Stimulated activated CD4-positive, alpha-beta T cell treated with anti-CD3 and anti-CD28 coated beads, Interleukin-1b, Interleukin-23, amount 100 ng/mL, for 48 hours (primary cell): ENCODE measurements at places on chromosomes 7 and 10.

DNA sequence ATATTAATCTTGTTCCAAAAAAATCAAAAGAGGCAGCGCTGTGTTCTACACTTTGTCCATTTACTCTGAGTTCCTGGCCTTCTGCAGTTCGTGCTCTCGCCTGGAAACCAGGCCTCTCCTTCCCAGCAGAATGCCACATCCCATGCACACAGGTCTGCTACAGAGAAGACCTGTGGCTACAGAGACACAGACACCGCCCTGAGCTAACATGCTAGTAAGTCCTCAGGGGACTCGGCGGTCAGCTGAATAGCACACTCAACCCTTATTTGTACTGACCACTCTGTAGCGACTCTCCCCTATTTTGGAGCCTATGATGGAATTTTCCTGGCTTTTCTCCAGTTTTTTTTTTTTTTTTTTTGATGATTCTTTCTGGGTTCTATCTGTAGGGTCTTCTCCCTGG is 12.8 kb downstream of the CREB3L2 start:
- DNase-seq: no peak

DNA sequence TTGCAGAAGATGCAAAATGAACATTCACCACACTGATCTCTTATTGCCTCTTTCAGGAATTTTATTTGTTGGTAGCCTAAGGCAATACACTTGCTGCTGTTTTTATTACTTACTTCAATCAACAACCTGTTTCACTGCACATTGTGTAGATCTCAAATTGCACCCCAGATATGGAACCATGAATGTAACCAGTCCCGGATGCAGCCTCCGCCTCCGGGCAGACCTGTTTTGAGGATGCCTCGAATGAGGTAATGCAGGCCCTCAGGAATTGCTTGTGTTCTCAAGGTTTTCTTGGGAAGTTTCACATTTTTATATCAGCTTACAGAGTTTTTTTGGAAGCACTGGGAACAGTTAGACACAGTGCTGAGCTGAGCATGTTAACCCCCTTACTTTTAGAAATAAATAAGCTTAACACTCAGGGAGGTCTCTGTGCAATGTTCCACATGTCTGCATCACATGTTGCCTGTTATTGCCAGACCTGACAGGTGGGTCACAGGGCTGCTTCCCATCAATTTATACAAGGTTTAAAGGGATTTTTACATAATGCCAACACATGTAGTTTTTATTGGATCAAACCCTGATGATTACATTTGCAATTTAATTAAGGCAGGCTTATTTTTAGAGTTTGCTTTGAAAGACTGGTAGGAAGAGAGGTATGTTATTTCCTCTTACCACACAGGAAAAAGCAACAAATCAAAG is 193.1 kb upstream of the POM121L12 start:
- DNase-seq: no peak

DNA sequence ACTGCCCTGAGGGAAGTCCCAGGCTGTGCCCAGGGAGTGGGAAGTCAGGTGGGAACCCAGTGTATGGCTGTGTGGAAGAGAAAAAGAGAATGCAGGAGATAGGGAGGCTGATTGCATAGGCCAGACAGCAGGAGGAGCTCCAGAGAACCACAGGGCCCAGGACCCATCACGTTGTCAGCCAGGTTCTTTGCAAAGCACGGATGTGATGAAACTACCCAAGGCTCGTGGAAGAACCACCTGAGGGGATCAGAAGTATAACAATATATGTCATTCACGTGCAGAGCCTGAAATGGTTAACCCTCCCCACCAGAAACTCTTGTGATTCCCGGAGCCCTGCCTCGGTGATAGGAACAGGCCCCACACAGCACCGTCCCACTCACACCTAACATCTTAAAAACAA is 83.6 kb downstream of the LARP4B start:
- no peak for DNase-seq

DNA sequence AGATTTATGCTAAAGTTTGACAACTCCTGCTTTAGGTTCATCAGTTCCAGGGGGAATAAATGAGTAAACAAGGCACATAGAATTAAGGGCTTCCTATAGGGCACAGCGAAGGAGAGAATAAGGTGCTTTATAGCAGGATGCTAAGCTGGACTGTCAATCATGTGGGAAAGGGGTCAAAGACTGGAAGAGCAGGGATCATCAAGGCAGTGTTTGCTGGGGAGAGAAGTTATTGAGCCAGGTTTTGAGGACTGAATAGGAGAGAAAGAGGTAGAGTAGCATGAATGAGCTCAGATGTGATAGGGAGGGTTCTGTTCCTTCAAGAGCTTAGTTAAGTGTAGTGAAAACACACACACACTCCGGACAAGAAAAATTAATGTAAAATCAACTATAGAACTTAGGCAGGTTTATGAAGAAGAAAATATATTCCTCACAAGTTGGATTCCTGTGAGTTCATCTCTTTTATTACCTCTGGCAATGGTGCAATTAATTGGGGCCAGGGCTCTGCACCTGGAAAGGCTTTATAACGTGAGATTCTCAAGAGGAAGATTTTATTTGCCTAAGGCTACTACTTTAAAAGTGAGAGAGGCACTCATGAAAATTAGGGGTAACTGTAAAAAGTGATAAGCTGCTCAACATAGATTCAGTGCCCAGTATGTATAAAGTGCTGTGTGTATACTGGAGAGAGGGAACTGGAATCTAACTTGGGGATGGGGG is 222.4 kb downstream of the AUTS2 start:
- no peak for DNase-seq

- no peak for DNase-seq
Observed at GRCh38 chr7:99539213-99539811, 12.6 kb downstream of the FAM200A start.

DNA sequence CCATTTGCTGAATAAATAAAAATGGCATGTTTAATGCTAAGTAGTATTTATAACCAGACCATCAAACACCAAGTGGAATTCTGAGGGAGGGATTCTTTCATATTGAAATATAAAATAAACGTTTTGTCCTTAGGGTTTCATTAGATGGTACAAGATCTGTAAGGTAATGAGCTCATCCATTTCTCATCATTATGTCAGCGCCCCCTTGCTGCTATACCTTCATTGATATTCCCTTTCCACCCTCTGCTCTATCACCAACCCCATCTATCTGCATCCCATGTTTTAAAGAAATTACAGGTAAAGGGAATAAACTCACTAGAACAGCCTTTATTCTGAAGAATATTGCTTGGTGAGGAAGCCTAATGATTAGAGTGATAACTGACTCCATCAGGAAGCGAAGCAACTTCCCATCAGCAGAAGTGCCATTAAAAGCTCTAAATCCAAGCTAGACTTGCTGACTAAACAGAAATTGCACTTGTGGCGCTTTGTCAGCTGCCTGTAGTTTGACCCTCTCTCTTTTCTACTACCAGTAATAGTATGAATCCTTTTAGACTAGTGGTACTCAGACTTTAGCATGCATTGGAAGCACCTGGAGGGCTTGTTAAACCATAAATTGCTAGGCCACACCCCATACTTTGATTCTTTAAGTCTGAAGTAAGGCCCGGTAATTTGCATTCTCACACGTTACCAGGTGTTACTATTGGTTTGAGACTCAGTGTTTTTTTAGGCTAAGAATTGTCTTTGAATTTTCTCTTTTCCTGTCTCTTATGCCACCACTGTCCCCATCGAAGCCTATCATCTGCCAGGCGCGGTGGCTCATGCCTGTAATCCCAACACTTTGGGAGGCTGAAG is 27.5 kb downstream of the ADD3 start:
- peak; percentile 25 for DNase-seq

GRCh38 chr10:89183571-89183970 is 23.5 kb downstream of the CH25H start:
- no peak for DNase-seq

- peak; percentile 19 for DNase-seq
Observed at GRCh38 chr10:12509016-12509793, 159.9 kb downstream of the CAMK1D start.

DNA sequence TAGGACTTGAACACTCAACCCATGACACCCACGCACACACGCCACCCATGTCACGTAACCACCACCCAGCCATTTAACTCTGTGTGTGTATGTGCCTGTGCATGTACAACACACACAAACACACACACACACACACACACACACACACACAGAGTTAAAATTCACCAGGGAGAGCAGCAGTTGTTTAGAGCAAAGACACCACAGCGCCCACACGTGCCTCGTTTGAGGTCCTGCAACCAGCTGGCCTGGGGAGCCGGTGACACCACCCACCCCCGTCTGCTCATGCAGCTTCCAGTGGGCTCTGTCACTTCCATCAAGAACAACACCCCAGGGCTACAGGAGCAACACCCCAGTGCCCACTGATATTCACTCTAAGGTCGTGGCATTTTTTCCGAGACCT is 97.4 kb downstream of the ELFN1 start:
- no peak for DNase-seq

- DNase-seq: no peak
Observed at GRCh38 chr7:150973571-150974451, 4.3 kb downstream of the KCNH2 start.

DNA sequence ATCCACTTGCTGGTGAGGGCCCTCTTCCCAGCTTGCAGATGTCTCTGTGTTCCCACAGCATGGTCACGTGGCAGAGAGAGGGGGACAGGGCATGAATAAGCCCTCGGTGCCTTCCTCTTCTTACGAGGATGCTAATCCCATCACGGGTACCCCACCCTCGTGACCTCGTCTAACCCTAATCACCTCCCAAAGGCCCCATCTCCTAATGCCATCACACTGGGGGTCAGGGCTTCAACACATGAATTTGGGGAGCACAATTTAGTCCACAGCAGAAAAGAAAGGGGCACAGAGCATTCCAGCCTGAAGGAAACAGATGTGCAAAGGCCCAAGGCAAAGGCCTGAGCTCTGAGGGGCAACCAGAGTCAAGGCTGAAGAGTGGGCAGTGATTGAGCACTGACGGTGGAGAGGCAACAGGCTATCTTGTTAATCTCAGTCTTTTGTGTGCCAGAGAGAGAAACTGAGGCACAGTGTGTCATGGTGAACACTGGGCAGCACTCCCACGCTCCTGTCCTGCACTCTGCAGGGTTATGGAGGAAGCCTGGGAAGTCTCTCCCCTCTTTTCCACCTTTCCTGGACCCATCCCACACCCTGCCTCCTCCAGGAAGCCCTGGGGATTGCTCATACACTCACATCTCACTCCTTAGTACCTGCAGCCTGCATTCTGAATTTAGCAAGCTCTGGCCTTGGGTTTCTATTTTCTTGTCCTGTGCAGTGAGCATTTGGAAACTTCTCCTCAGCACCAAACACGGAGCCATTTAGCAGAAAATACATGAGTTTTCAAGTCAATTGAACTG is 49.0 kb downstream of the ALOX5 start:
- no peak for DNase-seq

- DNase-seq: no peak
Observed at GRCh38 chr10:84029840-84030239, 109.5 kb upstream of the GHITM start.

DNA sequence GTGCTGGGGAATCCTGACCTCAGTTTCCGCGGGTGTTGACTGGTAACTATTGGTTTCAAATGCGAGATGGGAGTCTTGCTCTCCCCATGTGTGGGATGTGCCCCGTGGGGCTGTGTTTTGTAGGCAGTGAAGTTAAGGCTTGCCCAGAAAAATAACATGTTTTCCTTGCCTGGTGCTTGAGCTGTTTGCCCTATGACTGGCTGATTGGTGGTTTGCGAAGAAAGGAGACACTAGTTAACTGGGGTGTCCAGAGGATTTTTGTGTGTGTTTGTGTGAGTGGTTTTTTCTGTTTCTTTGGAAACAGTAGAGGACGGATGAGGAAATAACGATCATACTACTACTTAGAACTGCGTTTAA is 61.9 kb downstream of the CREB5 start:
- no peak for DNase-seq

- DNase-seq: peak; percentile 4
Observed at GRCh38 chr7:30225863-30226613, 58.4 kb upstream of the ZNRF2 start.

DNA sequence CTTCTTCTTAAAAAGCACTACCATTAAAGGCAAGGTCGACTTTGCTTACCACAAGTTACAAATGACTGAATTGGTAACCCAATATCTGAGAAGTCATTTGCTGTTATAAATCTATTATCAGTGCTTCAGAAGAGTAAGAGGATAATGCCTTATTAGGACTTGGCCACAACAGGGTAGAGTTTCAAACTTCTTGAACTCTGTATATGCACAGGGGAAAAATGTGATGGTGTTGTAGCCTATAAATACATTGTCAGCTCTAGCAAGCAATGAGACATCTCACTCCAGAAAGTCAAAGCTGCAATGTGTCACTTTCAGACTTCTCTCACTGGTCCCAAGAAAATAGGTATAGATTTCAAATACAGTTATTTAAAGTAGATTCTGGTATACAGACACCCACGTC is 9.3 kb downstream of the TFEC start:
- DNase-seq: no peak

- DNase-seq: no peak
Observed at GRCh38 chr7:131974671-131975070, 418.2 kb upstream of the PODXL start.

- DNase-seq: no peak
Observed at GRCh38 chr7:24714676-24715010, 42.6 kb downstream of the GSDME start.

DNA sequence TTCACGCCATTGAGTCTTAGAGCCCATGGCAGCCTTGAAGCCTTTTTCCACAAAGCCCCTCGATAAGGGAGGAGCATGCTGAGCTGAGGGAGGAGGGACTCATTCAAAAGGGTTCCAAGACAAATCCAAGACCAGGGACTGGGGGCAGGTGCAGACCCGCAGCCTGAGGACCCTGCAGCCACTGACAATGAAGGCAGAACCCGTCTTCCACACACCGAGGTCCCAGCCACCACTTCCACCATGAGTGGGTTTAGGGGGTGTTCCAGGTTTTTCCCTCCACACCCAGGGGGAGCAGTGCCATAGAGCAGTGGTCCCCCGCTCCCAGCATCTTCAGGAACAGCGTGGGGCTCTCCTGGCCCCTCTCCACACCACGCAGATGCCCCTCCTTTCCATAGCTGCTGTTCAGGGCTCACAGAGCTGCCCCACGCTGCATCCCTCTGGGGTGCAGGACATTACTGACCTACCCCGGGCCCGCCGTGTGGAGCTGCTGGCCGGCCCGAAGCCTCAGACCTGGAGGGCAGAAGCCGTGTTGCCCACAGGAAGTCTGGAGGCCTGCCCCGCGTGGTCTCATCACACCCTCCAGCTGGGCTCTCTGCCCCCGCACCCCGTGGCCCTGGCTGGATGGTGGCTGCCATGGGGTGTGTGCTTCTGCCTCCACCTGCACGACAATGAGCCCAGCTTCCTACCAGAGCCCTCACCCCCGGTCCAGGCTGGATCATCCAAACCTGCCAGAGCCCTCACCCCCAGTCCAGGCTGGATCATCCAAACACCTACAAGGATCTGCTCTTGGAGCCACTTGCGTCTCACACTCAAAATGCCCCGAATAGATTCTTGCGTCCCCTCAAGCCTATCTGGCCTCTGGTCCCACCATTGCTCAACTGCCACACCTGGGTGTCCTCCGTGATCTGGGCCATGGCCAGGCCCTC is 220.0 kb upstream of the TCERG1L start:
- no peak for DNase-seq

GRCh38 chr10:49115015-49115795 is at the start of gene VSTM4:
Gene VSTM4 (minus strand): TSS chr10:49115522. CDS start chr10:49115485, 37 bp downstream.
- no peak for DNase-seq

GRCh38 chr10:83691791-83692596 is 447.3 kb upstream of the GHITM start:
- no peak for DNase-seq

GRCh38 chr10:106958589-106959361 is 205.7 kb downstream of the SORCS1 start:
- no peak for DNase-seq
